ENCODE measurements at places on chromosomes 5 and 9. TPM values are rescaled to one million over a fixed set of nuclear protein-coding genes. Genes with fewer than 3 reads are reported as not detected.

Gene TEX48
- total RNA-seq = not detected

Gene SPATA31D4
- not detected for total RNA-seq

Gene ACSL6
- total RNA-seq = 1.1 TPM

Gene OLFML2A
- total RNA-seq = 0.20 TPM

Gene STX17
- total RNA-seq = 2.3 TPM

Gene CYLC2
- total RNA-seq = not detected

Gene RNF183
- not detected for total RNA-seq

Gene UBE2R2
- 15.1 TPM for total RNA-seq

Gene OMD
- not detected for total RNA-seq

Gene ARHGEF37
- total RNA-seq = 1.1 TPM

- no peak for DNase-seq
Observed at GRCh38 chr9:101325053-101325452, 59.8 kb downstream of the BAAT start.

GRCh38 chr9:129962451-129962864 lies 80.5 kb downstream of the FNBP1 start:
- no peak for DNase-seq

DNA sequence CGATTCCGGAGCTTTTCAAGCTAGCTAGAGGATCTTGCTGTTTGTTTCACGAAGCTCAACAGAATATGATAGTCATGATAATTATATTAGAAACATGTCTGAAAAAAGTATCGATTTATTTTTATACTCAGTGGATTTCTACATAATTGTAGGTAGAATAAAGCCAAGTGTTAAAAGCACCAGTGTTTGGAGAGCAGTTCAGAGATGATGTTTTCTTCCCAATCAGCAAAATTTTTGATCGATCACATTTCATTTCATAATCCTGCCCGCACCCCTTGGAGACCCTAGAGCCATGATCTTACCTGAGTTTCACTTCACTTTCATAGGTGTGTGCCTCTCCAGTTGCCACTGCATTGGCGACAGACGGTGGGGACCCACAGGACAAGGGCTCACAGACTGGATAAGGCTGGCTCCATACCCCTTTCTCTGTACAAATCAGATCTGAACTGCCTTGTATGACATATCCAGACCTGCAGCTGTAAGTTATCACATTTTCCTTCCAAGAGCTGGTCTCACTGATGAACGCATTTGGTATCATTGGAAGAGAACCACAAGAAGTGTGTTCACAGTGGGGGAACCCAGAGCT lies 68.3 kb upstream of the TXNDC8 start:
- DNase-seq = no peak

- peak; percentile 7 for DNase-seq
Observed at GRCh38 chr5:55308254-55308836, 556 bp downstream of the MTREX start.

- no peak for DNase-seq
Observed at GRCh38 chr9:82706786-82707185, 356.2 kb downstream of the RASEF start.

DNA sequence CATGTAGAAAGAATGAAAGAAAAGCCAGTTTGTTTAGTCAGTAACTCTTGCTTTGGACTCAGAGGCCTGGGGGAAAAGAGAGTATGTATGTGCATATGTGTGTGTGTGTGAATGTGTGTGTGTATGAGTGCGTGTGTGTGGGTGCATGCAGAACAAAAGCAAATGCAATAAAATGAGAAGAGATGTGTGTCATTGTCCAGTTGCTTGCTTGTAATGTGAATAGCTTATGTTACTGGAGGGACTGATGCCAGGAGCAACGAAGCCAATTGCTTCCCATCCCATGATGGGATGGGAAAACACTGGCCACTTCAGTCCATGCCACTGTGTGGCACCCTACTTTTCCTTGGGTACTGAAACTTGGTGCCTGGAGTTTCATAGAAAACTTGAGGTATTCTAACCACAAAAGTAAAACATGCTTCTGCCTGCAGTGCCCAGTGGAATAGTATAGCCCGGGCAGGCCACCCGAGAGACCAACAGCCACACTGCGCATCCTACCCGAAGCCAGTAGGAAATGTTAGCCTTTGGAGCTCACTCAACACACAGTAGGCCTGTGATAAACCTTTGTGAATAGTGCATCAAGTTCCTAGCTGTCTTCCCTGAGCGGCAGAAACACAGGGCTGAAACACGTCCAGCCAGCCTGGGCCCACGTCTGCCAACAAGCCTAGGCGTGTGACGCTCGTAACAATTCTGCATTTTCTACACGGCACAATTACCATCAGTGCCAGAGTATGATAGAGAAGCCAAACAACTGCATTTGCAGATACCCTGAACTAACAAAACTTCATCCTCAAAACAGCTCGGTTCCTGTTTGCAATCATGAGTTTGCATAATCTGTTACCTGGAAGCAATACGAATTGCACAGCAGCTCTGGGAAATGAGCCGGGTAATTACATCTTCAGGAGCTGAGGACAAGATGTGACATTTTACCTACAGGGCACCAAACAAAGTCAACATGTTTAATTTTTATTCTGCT lies 198.1 kb downstream of the SYK start:
- DNase-seq = no peak

- no peak for DNase-seq
Observed at GRCh38 chr5:76607353-76607871, 15.8 kb downstream of the F2RL2 start.

GRCh38 chr5:176379881-176380280 lies 8.5 kb downstream of the NOP16 start:
- no peak for DNase-seq

- no peak for DNase-seq
Observed at GRCh38 chr5:111254613-111255012, 30.4 kb downstream of the CAMK4 start.

DNA sequence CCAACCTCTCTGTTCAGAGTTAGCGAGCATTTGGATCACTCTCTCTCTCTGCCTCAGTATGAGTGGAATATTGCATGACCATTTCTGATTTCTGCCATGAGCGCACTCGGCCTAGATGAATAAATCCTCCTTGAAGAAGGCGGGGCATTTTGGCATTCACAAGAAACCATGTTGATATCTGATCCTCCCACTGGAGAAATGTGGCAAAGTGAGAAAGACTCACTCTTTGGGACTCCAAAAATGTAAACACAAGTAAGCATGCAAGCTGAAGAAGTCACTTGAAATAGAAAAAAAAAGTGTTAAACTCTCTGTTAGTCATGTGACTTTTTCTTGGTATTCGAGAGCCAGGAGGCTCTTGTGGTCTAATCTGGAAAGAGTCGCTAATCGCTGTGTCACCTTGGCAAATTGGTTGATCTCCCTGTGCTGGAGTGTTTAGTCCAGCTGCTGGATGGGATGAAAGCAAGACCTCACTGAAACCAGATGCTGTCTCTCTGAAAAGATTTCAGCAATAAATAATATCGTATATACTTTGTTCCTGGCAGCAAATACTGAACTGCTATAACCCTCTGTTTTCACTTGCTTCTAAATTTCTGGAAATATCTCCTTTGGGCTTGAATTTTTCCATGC lies 95.5 kb downstream of the GHR start:
- DNase-seq = no peak

GRCh38 chr5:59988396-59988795 lies 94.9 kb upstream of the PDE4D start:
- no peak for DNase-seq

- DNase-seq = no peak
Observed at GRCh38 chr9:98978231-98978681, 34.5 kb downstream of the COL15A1 start.

DNA sequence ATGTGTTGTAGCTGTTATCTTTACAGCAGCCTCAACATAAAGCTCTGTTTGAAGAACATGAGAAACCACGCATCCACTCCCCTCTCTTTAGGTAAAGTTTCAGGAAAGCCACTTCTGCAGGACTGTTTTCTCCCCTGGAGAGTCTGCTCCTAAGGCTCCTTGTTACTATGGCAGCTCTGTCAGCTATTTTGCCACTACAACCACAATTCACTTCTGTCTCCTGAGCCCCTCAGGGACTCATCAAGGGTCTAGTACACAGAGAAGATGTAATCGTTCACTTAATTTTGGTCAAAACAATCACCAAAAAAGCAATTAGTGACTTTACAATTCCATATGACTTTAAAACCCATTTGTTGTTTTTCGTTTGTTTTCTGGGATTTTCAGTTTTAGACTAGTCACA lies 157.7 kb downstream of the FBN2 start:
- DNase-seq = no peak

All from MG63 (cell line).